RCC 7860 (cell line): ENCODE measurements at places on chromosomes 2 and 18.

DNA sequence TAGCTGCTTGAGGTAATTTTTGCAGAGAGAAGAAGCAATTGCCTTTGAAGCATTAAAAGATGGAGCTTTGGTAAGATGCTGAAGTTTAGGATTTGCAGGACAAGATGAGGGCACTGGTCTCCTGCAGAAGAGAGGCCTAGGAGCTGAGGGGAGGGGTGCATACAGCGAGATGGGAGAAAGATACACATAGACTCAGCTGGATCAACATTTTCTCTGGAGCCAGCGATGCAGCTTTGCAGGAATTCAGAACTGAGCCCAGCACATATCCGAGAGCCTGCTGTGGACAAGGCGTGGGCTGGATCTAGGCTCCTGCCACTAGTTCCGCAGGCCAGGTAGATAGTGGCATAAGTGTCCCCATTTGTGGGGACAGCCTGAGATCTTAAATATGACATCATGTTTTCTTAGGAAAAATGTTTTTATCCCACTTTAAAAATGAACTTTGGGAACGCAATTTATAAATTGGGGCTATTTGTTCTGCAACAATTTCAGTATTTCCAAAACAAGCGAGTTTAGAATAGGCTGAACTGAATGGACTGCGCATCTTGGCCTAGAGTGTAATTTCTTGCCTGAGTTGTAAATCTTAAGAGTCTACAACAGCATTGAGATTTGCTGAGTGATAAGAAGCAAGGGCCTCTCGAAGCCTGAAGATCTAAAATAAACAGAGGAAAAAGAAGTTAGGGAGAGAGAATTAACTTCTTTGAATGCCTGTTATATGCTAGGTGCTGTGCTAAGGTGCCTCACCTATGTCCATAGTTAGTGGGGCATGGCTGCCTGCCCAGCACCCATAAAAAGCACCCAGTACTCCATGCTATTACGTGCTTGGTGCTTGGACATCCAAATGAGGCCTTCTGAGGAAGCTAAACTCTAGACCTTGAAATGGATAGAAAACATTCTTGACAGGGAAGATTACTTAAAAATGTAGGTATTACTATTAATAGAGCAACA, 17.3 kb downstream of the GRHL1 start:
- no peak for DNase-seq

DNA sequence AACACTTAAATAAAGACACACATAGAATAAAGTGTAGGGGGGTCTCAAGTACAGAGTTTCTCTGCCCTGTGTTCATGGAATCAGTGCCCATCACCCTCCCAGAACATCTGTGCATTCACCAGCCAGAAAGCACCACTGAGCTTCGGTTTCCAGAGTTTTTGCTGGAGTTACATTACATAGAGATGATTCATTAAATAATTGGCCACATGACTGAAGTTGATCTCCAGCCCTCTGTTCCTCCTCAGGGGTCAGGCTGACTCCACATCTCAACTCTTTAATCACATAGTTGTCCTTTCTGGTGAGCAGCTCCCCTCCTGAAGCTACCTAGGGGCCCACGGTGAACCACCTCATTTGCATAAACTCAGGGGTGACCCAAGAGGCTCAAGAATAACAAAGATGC, 129.8 kb downstream of the METTL4 start:
- peak; percentile 13 for DNase-seq

DNA sequence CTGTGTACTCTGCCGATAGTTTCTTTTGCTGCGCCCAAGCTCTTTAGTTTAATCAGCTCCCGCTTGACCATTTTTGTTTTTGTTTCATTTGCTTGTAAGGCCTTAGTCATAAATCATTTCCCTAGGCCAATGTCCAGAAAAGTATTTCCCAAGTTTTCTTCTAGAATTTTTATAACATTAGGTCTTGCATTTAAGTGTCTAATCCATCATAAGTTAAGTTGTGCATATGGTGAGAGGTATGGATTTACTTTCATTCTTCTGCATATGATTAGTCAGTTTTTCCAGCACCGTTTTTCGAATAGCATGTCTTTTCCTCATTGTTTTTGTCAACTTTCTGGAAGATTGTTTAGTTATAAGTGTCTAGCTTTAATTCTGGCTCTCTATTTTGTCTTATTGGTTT, 484.8 kb upstream of the CNTNAP5 start:
- no peak for DNase-seq

DNA sequence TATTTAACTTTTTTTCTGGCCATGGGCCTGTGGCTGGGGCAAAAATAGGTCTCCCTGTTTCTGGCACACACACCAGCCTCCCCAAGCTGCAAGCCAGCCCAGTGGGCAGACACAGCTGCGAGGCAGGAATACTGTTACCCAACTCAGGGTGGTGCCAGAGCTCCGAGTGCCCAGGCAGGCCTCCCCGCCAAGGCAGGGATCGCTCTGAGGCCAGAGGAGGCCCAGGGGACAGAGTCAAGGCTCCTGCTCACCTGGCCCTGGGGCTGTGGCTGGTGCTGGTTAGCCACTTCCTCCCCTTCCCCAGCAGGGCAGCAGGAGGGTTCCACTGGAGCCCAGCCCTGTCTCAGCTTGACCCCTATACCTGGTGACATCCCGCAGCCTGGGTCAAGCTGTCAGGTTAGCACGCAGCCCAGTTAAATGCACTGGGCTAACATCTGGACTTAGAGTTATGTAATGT, 67.1 kb upstream of the EPAS1 start:
- peak; percentile 50 for DNase-seq

DNA sequence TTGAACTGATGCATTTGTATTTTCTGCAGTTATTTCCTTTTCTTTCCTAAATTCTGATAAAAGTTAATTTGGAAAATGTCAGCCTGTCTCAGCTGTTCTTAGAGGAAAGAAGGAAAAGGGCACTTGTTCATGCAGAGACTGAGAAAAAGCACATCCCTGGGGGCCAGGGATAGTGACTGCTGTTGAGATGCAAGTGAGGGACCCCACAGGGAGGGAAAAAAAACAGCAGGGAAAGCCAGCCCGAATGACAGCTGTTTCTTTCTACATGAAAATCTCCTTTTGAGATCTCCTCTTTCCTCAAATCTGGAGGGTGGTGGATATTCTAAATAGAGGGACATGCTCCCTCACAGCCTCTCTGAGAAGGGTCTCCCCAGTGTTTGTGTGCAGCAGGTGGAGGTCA, 14.0 kb upstream of the MTA3 start:
- DNase-seq, result no peak

GRCh38 chr2:226189061-226189460, 610.6 kb downstream of the IRS1 start:
- no peak for DNase-seq

DNA sequence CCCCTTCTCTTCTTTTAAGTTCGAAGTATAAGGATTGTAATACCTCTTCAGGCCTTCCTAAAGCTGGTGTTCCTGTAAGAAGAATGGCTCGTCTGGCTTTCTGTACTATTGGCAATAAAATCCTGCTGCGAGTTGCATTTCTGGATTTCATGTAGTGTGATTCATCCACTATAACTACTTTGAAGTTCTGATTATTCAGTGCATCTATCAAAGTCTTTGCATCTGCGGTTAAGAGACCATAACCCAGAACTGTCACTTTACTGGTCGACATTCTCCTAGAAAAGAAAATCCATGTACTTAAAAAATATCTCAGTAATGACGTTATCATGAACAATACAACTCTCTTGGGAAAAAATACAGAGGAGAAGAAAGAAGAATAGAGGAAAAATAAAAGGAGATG, 181.1 kb downstream of the ZRANB3 start:
- no peak for DNase-seq

DNA sequence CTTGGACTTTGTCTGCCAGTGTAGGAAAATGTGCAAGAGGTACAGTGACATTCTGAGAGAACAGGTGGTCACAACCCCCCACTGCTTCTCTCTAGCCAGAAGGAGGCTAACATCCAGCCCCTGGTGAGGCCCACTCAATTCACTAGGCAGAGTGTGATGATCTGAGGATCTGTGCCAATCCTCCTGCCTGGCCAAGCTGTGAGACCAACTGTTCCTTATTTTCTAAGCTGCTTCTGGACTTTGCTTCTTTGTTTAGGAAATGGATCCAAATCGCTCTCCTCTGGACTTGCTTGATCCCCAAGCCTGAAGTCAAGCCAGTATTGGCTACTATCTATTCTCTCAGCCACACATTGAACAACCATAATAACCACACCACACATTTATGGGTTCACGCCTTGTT, 202.8 kb downstream of the PIK3C3 start:
- DNase-seq, result no peak

DNA sequence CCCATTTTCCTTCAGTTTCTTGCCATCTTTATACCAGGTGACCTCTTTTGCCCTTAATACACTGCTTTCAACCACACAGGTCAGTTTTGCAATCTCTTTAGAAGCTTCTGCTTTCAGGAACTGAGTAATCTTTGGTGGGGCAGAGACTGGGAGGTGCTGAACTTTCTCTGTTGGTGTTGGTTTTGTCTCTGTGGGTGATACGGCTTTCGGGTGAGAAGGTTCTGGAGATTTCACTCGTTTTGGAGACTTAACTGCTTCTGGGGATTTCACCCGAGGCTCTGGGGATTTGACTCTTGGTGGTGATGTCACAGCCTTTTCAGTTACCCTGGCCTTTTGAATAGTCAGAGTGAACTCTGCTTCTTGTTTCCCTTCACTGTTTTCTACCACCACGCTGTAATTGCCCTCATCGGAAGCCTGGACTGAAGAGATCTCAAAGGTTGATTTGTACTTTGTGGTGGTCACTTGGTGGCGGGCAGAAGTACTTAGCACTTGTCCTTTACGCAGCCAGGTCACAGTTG, 50.4 kb downstream of the PLEKHA3 start:
- no peak for DNase-seq

DNA sequence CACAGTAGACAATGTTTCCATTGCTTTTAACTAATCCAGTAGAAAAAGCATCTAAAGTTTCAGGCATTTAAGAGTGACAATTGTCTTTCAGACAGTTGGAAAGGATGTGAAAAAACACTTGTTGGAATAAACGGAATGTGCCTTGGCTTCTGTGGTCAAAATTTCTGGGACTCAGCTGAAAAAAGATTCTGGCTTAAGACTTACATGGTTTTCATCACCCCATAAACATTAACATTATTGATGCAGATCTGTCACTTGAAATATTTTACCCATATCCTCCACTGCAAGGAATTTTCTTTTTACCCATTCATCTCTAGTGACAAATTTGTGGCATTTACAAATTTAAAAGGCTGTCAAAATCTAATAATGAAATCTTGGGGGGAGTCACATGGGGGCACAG, 166.0 kb downstream of the SRBD1 start:
- no peak for DNase-seq

GRCh38 chr18:25340762-25341161, 11.2 kb downstream of the ZNF521 start:
- no peak for DNase-seq

- DNase-seq, result no peak
Observed at GRCh38 chr2:41320491-41320890, 727.3 kb upstream of the PKDCC start.

DNA sequence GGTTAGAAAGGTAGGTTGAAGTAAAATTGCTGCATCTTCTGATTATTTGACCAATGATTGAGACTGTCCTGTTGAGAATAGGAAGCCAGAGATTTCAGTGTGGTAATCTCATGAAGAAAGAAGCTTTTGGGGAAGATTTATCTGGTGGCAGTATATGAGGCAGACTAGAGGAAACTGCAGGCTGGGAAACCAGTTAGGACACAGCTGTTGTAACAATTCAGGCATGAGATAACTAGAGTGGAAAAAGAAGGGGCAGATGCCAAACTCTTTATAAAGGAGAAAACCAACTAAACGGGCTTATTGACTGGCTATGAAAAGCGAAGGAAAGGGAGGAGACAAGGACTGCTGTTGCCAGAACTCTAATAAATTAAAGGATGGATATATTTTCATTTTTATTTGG, 155.6 kb downstream of the TTC27 start:
- DNase-seq, result no peak

- DNase-seq, result no peak
Observed at GRCh38 chr2:142734770-142735169, 142.7 kb upstream of the KYNU start.

DNA sequence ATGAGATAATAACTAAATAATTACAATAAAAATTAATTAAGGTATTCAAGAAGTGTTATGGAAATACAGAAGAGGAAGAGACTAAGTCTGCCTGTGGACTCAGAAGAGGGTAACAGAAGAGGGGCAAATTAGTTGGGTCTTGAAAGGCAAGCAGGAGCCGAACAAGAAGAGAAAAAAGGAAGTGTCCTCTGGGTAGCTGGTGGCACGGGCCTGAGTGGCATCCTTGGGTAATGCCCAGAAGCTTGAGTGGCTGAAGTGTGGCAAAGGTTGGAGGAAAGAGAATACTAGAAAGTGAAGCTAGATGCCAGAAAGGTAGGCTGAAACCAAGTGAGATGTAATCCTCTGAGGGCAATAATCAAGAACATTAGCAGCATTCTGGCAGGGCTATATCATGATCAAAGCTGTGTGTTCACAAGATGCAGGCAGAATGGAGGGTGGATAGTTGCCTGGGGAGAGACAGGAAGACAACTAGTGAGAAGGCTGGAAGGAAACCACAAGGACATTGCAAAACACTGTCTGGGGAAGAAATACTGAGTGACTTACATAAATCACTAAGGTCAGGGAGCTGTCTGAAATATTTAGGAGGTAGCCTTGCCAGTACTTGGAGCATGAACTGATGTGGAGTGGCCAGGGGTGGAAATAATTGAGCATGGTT, 16.2 kb downstream of the DOCK10 start:
- DNase-seq, result peak; percentile 66

DNA sequence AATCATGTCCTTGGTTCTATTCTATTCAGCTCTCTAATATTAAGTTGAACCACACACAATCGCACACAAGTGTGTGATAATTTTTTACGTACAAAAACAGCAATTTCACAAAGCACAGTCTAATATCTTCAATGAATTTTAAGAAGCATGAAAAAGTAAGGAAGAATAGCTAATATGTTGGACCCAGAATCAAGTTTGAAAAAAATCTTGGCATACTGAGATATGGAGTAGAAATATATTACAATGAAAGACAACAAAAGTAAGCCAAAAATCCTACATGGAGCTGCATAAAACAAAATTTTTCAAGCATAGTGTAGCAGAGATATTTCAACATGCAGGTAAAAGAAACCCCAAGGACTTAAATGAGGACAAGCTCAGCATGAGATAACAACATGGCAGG, 219.1 kb upstream of the RND3 start:
- no peak for DNase-seq

GRCh38 chr2:144237108-144237507, 282.8 kb downstream of the ZEB2 start:
- no peak for DNase-seq

DNA sequence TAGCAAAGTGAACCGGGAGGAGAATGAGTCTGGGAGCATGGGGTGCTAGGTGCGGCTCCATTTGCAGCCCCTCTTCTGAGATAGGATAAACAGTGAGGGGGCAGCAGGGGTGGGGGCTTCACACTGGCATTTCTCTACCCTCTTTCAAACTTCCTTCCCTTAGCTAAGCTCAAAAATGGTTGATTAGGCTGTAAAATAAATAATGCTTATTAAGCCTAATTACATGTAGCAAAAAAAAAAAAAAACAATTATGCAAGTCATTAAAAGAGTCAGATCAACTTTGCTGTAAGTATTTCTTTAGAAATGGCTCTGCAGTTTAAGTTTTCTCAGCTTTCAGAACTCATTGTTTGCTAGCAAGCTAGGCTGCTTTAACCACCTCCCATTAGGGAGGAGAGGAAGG, 182.7 kb upstream of the FBXO11 start:
- no peak for DNase-seq

GRCh38 chr18:8952769-8953760, 149.4 kb upstream of the NDUFV2 start:
- DNase-seq, result no peak
